Activated CD4-positive, alpha-beta T cell treated with anti-CD3 and anti-CD28 coated beads, Interleukin-2, amount 10 ng/mL, durations not matched to agents 7 days and 5 days (primary cell): ENCODE measurements at places on chromosomes 5 and 9.

GRCh38 chr5:67149057-67149950 is 47.3 kb downstream of the CD180 start:
- no peak for DNase-seq

- DNase-seq: no peak
Measured at GRCh38 chr5:109003928-109004327, 256.2 kb downstream of the FER start.

GRCh38 chr9:98006127-98006796 is 23.1 kb downstream of the ANP32B start:
- DNase-seq: no peak

GRCh38 chr9:136740971-136741882 is 1.5 kb downstream of the LCN10 start:
- DNase-seq: no peak

- no peak for DNase-seq
Measured at GRCh38 chr5:40401284-40402006, 278.3 kb upstream of the PTGER4 start.

DNA sequence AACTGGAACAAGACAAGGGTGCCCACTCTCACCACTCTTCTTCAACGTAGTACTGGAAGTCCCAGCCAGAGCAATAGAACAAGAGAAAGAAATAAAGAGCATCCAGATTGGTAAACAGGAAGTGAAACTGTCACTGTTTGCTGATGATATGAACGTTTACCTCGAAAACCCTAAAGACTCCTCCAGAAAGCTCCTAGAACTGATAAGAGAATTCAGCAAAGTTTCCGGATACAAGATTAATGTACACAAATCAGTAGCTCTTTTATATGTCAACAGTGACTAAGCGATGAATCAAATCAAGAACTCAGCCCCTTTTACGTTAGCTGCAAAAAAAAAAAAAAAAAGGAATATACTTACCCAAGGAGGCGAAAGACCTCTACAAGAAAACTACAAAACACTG is 306.6 kb downstream of the PLK2 start:
- DNase-seq: no peak

DNA sequence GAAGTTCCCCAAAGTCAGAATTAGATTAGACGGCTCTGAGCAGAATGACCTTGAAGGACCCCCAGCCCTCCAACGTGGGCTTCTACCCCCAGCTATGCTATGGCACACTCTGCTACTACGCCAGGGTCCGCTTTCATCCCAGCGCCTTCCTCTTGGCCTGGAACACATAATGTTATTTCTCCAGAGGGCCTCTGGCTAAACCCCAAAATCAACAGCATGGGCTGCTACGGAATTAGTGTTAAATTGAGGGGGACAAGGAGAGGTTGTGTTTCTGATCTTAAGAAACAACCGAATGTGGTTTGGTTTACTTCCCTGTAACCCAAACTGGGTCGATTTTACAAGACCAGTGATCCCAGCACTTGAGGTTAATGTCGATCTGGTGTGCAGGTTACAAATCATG is 97.1 kb downstream of the ZNF618 start:
- no peak for DNase-seq

DNA sequence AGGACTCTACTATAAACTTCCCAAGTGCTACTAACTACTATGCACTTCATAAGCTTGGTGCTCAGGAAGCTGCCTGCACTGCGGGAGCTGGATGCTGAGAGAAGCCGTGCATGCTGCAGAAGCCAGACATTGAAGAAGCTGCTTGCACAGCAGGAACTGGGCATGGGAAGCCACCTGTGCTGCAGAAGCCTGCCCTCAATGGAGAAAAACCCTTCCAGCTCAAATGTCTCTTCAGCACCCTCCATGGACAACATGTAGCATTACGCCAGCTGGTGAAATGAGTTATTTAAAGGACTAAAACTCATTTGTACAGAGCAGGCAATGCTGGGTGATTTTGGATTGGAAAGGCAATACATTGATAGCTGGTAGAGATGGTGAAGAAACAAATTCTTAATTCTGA is 247.2 kb downstream of the KIF4B start:
- DNase-seq: no peak

- DNase-seq: peak; percentile 54
Measured at GRCh38 chr9:93451849-93452709, 594 bp downstream of the FAM120A start.

DNA sequence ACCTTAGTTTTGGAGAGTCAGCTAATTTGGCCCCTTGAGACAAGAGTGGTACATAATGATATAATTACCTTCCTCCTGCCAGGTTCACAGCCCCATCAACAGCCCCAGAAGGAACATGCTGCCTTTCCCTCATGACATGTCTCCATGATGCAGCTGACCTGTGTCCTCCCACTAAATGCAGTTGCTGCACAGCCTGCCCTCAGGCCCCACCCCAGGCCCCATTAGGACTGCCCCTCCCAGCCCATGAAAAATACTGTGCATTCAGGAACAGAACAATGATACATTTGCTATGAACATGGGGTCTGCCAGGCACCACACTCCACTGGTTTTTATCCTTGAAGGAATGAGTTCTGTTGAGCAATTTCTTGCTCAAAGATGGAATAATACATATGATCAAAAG is 176.4 kb downstream of the C5orf15 start:
- DNase-seq: no peak

- DNase-seq: no peak
Measured at GRCh38 chr5:21654-22233, 70.2 kb upstream of the PLEKHG4B start.

GRCh38 chr9:116208417-116209232 is 55.0 kb downstream of the PAPPA start:
- no peak for DNase-seq

- DNase-seq: peak; percentile 75
Measured at GRCh38 chr5:135462304-135462703, 10.2 kb upstream of the TIFAB start.

DNA sequence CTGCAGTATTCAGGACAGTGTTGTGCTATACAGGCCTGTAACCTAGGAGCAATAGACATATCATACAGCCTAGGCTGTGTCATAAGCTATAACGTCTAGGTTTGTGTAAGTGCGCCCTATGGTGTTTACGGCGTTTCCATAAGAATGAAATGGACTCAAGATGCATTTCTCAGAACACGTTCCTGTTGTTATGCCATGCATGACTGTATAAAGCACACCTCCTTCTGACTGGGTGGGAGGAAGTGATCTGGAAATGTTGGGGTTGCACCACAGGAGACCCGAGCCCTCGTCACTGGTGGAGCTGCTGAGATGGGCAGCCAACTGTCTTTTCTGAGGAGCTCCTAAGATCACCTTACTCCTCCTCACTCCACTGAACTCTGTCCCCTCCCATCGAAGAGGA is 391.3 kb upstream of the DAP start:
- no peak for DNase-seq

- DNase-seq: no peak
Measured at GRCh38 chr9:94082553-94082952, 1.7 kb upstream of the PTPDC1 start.

DNA sequence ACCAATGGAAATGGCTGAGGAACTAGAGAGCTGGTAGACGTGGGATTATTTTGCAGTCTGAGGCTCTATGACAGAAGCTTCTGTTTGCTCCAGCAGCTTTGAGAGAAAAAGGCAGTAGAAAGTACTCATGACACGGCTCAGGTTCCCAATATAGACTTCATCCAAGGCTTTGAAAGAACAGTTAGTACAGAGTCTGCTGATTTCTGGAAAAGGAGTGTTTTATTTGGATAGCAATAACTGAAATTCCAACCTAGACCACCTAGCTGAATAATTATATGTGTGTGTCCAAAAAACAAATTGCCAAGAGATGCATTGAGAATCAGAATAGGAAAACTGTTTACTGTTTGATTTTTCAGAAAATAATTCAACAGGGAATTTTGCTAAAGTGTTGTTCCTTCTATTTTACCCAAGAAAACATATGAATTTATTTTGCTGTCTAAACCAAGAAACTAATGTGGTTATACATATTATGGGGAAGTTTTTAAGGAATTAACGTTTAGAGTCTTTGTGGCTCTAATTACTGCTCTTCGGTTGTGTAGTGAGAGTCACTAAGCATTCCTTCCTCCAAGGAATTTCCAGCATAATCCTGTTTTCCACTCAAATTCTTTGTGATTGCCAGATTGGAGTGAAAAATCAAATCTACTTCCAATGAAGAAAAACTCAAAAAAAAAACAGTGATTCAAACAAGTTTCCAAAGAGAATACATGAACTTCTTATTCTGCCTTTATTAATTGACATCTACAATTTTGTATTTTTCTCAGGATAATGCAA is 18.1 kb upstream of the MTX3 start:
- no peak for DNase-seq

DNA sequence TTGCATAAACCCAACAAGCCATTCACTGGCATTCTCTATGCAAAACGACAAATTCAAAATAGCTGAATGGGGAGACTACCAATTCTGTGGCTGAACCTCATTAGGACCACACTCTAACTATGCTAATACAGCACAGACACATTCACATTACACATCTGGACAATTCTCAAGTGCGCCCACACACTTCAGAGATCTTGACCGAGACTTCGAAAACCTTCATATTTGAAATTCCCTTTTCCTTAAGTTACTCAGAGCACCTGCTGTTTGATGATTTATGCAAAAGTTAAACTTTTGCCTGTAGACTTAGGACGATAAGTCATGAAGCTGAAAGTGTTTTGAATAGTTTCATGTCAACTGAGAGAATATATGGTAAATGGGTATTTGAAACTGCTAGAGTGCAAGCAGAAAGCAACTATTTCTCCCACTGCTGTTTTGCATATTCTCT is 111.9 kb downstream of the FBN2 start:
- DNase-seq: no peak

GRCh38 chr5:14730881-14731280 is 66.4 kb downstream of the OTULIN start:
- no peak for DNase-seq

- no peak for DNase-seq
Measured at GRCh38 chr5:122612901-122613300, 162.0 kb upstream of the SNX2 start.

- no peak for DNase-seq
Measured at GRCh38 chr9:95772320-95773052, 103.0 kb upstream of the ERCC6L2 start.

DNA sequence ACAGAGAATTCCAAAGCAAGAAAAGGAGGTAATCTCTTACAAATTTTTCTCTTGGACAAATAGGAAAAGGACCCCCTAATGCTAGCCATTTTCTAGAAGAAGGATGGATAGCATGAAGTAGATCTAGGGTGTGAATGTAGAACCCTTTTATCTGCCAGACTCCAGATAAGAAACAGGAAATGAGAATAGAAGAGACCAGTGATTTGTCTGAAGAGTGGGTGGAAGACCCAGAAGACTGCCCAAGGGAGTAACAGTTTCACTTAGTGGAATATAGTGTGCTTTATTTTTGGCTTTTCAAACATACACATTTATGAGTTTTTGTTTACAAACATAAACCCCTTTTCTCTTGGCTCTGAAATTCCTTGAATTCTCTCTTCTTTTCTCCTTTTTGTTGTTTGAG is 25.0 kb downstream of the ECM2 start:
- DNase-seq: no peak

DNA sequence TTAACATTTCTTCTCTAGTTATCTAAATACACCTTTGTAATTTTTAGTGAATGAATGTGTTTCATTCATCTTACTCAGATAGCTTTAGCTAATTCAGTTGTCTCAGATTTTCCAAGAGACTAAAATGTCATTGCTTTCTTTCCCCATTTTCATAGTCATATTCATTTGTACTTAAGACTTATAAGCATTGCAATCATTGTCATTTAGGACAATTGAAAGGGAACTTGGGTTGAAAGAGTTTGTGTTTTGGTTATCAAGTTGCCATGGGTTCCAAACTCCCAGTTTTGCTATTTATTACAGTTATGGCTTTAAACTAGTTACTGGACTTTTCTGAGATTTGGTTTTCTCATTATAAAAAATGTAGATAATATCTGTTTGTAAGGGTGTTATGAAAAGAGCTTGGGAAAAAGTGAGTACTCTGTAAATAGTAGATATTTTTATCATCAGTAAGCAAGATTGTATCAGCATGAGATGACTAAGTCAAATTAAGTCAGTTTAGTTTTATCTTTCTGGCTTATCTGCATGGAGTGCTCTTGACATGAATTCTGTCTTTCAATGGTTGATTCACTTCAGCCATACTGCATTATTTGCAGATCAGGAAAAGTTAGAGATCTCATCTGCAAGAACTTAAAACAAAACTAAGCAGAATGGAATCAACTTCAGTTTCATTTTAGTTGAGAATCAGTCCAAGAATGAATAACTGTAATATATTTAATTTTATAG is 107.5 kb downstream of the PBX3 start:
- DNase-seq: no peak

DNA sequence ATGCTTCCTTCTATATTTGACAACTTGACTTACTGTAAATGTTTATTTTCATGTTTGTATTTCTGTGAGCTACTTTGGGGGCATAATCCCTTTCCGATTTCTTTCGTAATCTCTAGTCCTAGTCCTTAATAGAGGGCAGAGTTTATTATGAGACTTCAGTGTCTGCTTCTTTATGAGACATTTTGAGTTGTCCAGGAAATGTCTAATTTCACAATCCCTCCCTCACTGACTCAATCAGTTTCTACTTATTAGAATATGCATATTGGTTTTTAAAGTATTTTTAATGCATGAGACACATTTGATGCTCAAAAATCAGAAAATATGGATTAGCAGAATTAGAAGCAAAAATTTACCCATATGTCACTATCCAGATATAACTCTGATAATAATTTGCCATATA is 160.9 kb downstream of the FOCAD start:
- DNase-seq: no peak

DNA sequence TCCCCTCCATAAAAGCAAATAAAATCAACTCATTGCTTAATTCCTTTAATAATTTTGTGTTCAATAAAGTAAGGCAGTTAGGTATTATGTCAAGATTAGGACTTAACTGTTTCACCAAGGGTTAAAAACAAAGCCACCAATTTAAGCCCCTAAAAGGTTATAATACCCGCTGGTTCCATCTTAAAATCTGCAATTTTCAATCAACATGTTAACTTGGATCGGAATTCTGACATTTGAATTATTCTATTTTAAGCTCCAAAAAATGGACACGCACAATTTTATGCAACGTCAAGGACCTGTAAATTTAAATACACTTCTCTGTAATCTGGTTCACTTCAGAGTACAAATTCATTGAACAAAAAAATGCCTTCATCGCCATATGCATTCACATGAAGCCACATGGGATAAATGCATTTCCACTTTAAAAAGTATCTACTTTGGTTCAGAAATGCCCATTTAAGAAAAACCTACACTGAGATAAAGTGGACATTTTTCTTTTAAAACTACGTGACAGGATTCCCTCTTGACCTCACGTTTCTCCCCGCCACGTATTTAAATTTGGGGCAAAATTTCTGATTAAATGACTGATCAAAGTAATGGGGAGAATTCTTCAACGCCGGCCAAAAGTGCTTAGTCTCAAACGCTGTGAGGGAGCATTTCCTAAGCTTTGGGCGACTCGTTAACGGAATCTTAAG is 721 bp downstream of the GIN1 start:
- no peak for DNase-seq

GRCh38 chr9:82457298-82457697 is 468.7 kb downstream of the SPATA31D1 start:
- DNase-seq: no peak

- DNase-seq: no peak
Measured at GRCh38 chr5:106092455-106092854, 1578.3 kb downstream of the EFNA5 start.
